ENCODE measurements at places on chromosomes 13 and 19. TPM values are rescaled to one million over a fixed set of nuclear protein-coding genes. Genes with fewer than 3 reads are reported as not detected.

Gene USHBP1
- not detected for total RNA-seq

Gene ATP13A1
- total RNA-seq, result 33.2 TPM

Gene DENND1C
- not detected for total RNA-seq

Gene UQCR11
- 34.6 TPM for total RNA-seq

Gene APOC1
- total RNA-seq, result 0.52 TPM

Gene IGSF23
- 0.26 TPM for total RNA-seq

Gene SIGLEC12
- total RNA-seq, result not detected

Gene TLE6
- total RNA-seq, result 2.8 TPM

Data from articular chondrocyte of knee joint (primary cell).